ENCODE measurements at places on chromosomes 12 and 14.

DNA sequence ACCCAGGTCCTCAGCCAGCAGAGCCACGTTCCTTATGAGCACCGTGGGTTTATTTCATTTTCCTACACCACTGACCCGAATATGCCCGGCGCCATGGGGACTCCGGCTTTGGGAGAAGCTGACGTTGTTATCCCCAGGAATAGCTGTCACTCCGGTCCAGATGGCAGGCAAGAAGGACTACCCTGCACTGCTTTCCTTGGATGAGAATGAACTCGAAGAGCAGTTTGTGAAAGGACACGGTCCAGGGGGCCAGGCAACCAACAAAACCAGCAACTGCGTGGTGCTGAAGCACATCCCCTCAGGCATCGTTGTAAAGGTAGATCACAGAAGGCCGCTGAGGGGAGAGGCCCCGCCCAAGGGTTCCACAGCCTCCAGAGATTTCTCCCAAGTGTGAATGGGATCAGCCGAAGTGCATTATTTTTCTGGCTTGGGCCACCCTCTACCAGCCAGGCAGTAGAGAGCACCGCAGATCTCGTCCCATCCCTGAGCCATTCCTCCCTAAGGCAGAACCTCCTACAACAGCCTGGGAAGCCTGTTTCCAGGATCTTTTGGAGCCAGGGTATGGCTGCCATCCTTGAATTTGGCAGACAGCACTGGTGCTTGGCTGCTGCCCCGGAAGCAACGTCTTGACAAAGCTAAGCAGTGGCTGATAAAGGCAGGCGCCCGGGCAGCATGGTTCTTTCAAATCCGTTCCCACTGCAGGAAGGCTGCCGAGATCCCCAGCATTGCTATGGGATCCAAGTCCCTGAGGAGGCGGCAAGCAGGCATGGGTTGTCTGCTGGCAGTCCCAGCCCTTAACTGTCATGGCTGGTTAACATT is 17.8 kb downstream of the CDK2AP1 start:
- no peak for DNase-seq

GRCh38 chr12:129538137-129538536 is 365.7 kb downstream of the TMEM132D start:
- no peak for DNase-seq

GRCh38 chr14:75562489-75562888 is 15.9 kb upstream of the FLVCR2 start:
- DNase-seq: no peak

- no peak for DNase-seq
These were observed 1758.1 kb upstream of the SEL1L start for GRCh38 chr14:83291714-83292113.

GRCh38 chr12:113815031-113815430 is 151.1 kb downstream of the RBM19 start:
- no peak for DNase-seq

DNA sequence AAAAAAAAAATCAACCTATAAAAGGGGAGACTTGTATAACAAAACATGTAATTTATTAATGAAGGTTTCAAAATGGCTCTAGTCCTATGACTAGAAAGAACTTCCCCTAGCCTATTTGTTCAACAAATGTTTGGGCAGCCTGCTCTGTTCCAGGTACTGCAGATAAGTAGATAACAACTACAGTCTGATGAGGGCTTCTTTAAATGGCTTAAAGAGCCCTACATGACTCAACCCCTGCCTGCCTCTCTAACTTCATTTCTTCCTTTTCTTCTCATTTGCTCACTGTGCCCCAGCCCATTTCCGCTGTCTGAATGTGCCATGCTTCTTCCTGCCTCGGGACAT is 21.5 kb downstream of the ALDH6A1 start:
- DNase-seq: no peak

- DNase-seq: no peak
These were observed 248.1 kb downstream of the CACNA1C start for GRCh38 chr12:2300886-2301285.

DNA sequence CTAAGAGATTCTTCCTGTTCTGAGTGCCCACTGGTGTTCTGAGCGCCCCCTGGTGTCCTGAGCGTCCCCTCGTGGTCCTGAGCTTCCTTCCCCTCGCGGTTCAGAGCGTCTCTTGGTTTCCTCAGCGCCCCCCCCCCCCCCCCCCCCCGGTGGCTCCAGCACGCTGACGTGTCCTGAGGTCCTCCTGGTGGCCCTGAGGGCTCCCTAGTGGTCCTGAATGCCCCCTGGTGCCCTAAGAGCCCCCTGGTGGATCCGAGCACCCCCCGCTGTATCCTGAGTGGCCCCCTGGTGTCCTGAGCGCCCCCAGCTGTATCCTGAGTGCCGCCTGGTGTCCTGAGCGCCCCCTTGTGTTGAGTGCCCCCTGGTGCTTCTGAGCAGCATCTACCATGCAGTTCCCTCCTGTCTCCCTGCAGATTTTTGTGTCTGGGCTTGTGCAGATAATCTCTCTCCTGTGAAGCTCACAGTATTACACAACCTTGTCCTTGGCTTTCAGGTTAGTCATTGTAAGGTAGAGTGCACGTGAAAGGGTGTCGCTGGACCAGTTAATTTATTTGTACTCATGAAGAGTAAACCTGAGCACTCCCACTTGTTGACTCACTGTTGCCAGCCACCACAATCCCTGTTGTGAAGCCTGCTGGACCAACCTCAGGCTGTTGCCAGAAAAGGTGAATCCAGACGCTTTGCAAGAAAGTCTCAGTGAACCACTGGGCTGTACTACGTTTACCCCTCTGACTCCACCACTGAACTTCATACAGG is 1168.4 kb downstream of the TMEM121 start:
- peak; percentile 46 for DNase-seq

- DNase-seq: no peak
These were observed 192.2 kb upstream of the ARHGAP5 start for GRCh38 chr14:31884776-31885379.

DNA sequence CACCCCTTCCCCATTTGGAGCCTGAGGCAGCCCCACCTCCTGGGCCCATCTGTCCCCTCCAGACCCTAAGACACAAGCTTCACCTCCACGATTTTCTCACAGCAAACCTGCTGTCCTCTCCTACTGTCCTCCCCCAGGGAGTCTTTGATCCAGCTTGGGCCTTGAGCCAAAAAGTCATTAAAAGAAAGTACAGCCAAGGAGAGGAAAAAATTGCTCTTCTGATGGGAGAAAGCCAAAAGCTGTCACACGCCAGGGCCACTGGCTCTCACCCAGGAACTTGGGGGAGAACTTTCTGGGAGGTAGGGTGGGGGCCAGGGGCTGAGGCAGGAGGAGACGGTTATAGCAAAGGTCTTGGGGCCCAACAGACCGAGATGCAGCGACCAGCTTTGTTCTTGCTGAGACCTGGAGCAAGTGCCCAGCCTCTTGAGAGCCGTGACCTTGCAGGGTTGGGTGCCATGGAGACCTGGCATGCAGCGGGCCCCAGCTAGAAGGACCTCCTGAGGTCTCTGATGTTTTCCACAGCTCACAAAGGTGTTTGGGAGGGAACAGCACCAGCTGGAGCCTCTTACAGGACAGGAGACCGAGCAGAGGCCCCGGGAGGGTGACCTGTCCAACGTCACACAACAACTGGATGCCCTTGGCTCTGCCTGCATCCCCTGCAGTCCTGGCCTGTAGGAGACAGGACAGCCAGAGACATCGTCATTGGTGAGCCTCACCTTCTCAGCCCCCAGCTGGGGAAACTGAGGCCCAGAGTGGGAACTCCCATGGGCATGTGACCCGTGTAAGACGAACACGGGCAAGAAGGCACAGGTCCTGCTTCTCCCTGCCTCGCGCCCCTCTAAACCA is 124.5 kb downstream of the CALM1 start:
- no peak for DNase-seq

GRCh38 chr12:56358836-56359532 is 923 bp downstream of the STAT2 start:
- DNase-seq: no peak

GRCh38 chr12:15808652-15809051 is 19.5 kb upstream of the EPS8 start:
- DNase-seq: no peak

DNA sequence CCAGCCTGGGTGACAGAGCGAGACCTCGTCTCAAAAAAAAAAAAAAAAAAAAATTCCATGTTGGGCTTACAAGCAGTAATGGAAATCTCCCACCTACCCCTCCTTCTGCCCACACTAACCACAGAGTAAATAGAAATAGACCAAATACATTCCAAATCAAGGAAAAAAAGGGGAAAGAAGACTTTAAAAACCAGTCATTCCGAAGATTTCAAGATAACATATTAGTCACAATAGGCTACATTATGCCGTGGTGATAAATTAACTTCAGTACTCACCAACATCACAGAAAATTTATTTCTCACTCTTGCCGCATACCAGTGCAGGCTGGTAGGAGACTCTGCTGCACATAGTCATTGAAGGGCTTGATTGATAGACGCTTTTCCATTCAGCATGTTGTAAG is 15.5 kb upstream of the ETV6 start:
- no peak for DNase-seq

DNA sequence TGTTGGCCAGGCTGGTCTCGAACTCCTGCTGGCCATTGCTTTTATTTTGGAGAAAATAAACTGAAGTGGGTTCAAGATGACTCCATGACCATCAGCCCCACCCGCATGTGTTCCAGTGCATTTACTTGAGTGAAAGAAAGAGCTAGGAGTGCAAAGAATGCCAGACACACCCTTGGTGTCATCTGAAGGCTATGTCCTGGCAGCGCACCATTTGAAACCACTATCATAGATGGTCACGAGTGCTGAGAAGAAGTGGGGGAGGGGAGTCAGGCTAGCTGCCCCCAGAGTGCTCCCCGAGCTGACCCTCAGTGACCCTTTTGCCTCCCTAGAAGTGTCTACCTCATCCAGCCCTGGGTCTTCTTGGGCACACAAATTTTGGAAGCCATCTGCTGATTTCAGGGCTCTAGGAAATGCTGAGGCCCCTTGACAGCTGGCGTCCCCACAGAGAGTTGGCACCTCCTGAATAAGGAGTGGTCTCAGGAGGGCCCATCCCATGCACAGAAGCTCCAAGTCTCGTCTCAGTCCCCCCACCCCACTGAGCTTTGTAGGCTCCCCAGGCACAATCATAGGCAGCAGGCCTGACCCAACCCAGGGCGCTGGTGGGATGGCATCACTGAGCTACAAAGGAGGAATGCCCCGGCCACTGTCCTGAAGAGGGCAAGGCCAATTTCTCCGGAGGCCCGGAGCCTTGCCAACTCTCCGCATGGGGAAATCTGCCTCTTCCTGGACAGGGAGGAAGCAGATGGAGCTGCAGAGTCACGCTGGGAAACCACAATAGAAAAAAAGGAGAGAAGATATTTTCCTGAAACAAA is 28.0 kb downstream of the PXN start:
- no peak for DNase-seq

GRCh38 chr12:40164034-40164433 is 58.2 kb upstream of the SLC2A13 start:
- DNase-seq: no peak

DNA sequence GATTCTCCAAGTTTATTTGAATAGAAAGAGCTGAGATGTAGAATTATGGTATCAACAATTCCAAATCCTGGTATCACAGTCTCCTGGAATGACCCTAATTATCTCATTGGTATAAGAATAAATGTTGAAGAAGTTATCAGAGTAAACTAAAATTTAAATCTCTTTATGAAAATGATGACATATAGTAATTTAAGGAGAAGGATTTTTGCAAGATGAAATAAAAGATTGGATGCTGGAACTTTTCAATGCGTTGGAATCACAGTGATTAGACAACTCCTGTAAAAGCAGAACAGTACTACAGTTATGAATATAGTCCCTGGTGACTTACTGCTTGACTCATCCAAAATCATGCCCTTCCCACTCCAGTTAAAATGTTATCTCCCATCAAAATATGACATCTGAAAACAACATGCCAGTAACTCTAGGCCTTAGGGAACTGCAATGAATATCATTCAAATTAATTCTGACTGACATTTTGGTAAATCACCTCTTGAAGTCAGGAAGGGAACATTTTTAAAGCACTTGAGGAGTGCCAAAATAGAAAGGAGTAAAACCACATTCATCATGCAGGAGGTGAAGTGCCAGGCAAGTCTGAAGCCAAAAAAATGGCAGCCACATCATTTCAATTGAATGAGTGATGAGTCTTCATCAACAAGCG is 197.8 kb upstream of the PRKD1 start:
- DNase-seq: no peak

DNA sequence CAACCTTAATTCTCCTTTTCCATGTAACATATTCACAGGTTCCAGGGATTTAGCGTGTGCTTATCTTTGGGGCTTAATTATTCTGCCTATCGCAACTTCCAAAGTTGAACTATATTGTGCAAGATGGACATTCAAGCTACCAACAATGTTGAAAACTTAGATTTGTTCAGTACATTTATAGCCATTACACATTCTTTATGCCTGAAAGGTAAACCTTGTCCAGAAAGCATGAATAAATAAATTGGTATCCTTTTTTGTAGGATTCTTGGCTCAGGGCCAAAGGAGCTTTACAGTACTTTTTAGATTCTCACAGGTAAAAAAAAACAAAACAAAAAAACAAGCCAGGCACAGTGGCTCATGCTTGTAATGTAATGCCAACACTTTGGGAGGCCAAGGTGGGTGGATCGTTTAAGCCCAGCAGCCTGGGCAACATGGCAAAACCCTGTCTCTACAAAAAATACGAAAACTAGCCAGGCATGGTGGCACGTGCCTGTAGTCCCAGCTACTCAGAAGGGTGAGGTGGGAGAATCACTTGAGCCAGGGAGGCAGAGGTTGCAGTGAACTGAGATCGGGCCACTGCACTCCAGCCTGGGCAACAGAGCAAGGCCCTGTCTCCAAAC is 3.3 kb downstream of the C12orf56 start:
- DNase-seq: no peak

DNA sequence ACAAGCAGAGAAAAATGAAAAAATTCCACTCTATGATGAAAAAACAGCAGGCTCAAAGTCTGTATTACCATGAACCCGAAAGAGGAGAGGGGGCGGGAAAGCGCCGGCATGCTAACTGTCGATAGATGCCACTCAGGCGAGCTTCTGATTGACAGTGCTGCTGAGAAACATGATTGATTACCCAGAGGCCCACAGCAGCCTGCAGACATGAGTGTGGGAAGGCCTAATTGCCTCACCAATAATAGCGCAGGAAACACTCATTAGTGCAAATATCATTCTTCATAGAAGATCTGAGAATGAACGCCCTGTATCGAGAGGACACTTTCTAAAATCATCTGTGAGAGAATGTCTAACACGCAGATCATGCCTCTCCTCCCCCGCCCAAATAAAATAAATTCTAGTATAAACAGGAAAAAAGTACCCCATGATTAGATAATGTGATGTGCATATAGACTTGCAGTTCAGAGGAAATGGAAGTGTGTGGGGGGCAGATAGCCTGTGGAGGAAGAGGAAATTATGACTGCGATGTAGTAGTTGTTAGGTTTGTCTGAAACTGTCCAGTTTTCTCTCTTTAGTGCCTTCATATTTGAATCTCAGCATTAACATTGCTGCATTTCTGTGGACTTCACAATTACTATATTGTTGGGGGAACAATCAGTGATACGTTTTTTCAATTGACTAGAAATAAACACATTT is 15.6 kb downstream of the TPH2 start:
- DNase-seq: no peak

Measured in T follicular helper cell (primary cell).